Stimulated activated CD4-positive, alpha-beta T cell treated with anti-CD3 and anti-CD28 coated beads, TNF-alpha, amount 100 ng/mL, for 4 hours (primary cell): ENCODE measurements at places on chromosomes 6 and 20.

GRCh38 chr20:56698297-56698696, 69.2 kb downstream of the TFAP2C start:
- no peak for DNase-seq

DNA sequence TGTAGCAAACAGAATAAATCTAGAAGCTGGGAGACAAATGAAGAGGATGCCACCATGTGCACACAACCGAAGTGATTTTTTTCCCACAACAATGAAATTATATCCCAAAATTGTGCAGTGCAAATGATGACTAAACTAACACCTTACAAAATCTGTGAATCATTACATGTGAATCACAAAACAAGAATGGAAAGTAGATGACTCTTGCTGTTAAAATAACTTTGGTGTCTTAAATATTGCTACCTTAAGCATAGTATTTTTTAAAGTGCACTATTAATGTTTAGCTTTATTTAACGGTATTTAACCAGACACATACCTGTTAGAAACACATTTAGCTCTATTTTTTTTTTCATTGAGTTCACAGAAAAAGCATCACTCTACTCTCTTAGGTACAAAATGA, 190.8 kb downstream of the TBC1D32 start:
- DNase-seq, result no peak

DNA sequence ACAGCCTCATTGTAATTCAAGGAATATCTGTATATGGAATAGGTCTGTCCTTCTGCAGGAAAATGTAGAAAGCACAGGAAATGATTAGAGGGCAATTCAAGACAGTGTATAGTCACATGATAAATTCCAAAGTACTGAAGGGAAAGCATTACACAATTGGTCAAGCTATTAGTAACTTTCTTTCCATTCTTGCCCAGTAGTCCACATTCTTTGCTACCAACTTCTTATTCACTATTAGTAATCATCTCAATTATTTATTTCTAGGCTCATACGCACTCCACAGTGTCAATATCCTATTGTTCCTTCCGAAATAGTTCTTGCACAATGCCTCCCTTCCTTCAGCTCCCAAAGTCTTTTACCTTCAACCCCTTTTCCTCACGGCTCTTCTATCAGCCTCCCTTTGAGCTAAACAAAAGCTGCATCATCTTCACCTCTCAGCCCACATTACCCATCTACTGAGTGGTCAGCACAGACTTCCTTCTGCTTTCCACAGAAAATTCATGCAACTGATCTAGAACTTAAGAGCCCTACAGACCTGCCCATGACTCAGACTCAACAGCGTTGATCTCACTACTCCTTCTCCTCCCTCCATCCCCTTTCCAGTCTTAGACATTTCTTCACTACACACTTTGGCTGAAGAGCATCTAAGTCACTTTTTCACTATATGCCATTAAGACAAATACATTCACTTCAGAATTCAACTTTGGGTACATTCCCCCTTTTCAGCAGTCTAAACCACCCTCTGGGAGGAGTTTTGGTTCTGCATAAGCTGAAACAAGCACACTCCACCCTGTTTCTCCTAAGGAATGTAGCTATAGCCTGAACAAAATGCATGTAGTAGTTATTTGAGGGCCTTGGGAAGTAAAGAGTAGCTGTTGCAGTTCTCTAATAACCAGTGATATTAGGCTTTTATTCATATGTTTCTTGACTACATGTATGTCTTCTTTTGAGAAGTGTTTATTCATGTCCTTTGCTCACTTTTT, 157.9 kb downstream of the KIF16B start:
- no peak for DNase-seq

GRCh38 chr6:43817192-43817591, 47.2 kb downstream of the VEGFA start:
- no peak for DNase-seq

GRCh38 chr6:7242835-7243178, 70.2 kb downstream of the SSR1 start:
- DNase-seq, result no peak

DNA sequence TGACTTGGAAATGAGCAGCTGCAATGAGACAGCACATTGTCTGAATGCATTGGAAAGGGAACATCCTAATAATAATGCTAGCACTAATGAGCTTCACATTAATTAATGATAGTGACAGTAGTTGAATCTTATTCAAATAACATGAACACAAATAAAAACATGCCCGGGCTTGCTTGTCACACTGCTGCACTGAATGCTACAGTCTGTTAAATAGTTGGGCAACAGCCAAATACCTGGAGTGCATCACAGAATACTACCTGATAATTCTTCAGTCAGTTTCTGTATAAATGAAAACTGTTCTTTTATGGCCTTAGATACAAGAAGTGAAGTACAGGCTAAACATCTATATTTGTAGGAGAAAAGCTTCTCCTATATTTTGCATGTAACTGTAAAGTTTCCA, 458.7 kb downstream of the RNF144B start:
- no peak for DNase-seq

GRCh38 chr20:52585333-52585732, 386.8 kb upstream of the TSHZ2 start:
- no peak for DNase-seq

DNA sequence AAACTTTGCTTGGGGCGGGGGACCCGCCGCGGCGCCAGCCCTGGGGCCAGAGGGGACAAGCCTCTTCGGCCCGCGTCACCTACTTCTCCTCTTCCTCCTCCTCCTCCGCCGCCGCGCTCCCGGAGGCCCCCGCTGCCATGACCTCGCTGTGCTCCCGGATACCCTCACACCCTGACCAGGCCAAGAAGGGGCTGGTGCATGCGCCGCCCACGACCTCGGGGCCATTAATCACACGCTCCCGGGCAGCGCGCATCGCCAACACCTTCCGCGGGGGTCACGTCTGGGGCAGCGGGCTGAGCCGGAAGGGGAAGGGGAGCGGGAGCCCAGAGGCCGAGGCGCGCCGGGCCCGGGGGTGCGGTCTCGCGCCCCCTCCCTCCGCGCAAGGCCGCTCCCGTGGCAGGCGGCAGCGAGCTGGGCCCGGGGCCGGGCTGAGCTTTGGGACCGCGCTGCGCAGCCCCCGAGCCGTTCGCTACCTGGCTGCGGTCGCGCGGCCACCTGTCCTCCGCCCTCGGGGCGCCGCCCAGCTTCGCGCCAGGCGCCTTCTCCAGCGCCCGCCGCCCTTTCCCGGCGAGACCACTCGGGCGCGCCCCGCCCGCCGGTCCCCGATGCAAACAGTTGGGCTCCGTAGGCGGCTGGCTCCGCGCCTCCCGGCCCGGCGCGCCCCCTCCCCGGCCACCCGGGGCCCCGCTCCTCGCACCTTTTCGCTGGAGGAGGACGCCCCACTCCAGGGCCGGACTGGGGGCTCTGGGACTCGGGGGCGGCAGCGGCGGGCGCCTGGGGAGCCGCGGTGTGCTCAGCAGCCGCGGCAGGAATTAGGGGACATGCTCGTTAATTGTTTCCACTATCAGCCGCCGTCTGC, 575 bp upstream of the CNR1 start:
- DNase-seq, result no peak

DNA sequence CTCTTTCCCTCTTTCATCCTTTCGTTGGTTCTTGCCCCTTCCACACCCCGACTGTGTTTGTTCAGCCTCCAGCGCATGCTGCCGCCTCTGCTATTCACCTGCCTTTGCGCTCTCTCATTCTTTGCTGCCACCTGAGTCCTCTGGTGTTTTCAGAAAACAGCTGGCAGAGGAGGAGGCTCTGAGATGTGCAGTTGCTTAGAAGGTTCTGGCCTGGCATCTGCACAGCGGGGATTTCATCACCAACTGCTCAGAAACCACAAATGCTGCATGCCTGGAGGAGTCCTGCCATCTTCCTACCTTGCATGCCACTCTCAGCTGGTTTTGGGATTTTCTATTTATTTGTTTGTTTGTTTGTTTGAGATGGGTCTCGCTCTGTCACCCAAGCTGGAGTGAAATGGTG, 39.2 kb upstream of the CLDN20 start:
- no peak for DNase-seq

DNA sequence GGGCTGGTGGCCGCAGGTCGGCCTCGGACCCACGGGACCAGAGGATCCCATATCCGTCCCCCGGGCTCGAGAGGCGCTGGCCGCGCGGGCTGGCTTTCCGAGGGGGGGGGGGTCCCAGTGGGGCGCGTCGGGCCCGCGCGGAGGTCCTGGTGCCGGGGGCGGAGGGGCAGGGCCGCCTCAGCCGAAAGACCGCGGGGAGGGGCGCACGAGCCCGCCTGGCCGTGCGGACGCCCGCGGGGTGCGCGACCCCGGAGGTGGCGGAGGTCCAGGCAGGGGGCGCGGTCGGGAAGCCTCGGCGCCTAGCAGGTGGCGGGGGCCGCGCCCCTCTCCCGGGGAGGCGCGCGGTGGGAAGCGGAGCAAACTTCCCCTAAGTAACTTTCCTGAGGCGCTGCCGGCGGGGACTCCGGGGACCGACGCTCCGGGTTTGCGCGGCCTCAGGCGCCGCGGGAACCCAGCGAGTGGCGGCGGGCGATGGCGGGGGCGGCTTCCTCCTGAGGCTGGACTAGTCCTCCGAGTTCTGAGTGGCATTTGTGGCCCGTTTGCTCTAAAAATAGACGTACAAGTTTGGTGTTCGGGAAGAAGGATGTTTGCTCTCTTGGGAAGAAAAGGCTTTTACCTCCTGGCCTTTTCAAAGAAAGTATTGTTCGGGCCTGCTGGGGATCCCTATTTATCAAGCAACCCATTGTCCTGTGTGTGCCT, 26.5 kb upstream of the BTBD3 start:
- no peak for DNase-seq

GRCh38 chr20:35199740-35200139, 26.8 kb upstream of the MMP24 start:
- DNase-seq, result no peak

- DNase-seq, result no peak
Observed at GRCh38 chr6:129902681-129903080, 41.6 kb upstream of the TMEM244 start.

DNA sequence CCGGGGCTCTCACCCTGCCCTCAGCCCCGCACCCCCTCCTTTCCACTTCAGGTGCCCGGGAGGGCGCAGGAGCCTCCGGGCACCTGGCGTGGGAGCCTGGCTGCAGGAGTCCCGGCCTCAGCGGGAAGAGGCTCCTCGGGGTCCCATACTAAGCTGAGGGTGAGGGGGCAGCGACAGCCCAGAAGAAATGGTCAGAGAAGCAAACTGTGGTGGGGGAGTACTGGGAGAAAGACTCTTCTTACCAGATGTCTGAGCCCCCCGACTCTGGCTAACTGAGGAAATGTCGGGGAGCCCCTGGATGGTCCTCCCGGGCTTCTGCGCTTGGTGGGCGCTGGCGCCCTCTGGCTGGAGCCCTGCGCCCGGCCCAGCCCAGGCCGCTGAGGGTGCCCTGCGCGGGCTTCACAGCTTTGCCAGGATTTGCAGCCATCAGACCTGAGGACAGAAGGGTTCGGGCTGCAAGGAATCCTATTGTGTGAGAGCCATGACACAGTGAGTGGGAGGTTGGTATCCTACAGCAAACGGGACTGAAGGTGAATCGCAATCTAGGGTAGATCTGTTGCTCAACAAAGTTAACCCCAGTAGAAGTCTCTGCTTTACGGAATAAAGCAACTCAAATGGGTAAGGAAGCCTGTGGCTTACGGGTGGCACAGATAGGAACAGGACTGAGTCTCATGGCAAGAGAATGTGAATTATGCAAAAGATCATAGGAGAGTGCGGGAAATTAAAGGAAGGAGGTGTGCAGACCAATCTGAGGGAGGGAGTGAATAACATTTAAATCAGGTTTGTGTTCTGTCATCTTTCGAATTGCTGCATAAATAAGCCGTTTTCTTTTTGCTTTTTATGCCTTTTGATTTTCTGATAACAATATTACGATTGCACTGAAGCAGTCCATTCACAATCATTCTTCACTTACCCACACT, 639 bp upstream of the RCAN2 start:
- no peak for DNase-seq
